Fibroblast of skin of left quadriceps (primary cell): ENCODE measurements at places on chromosomes 5 and 9.
A peak's percentile ranks its signal among the peaks of the same experiment; 100 is the strongest.

GRCh38 chr5:41509399-41510175, 814 bp downstream of the PLCXD3 start:
- DNase-seq: no peak

DNA sequence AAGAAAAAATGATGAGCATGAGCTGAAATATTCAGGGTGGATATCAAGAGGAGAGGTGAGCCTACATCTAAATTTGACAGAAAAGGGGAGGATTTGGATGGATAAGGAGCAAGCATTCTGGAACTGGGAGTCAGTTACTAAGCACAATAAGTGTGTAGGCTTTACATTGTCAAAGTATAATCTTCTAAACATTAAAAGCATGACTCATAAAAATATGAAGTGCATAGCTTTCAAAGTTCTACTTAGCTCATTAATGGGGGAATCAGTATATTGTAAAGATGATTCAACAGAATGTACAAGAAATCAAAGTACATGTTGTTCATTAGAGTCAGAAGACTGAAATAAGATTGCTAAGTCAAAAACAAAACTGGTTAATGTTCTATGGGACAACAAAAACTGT, 248.0 kb upstream of the GAS1 start:
- no peak for DNase-seq

DNA sequence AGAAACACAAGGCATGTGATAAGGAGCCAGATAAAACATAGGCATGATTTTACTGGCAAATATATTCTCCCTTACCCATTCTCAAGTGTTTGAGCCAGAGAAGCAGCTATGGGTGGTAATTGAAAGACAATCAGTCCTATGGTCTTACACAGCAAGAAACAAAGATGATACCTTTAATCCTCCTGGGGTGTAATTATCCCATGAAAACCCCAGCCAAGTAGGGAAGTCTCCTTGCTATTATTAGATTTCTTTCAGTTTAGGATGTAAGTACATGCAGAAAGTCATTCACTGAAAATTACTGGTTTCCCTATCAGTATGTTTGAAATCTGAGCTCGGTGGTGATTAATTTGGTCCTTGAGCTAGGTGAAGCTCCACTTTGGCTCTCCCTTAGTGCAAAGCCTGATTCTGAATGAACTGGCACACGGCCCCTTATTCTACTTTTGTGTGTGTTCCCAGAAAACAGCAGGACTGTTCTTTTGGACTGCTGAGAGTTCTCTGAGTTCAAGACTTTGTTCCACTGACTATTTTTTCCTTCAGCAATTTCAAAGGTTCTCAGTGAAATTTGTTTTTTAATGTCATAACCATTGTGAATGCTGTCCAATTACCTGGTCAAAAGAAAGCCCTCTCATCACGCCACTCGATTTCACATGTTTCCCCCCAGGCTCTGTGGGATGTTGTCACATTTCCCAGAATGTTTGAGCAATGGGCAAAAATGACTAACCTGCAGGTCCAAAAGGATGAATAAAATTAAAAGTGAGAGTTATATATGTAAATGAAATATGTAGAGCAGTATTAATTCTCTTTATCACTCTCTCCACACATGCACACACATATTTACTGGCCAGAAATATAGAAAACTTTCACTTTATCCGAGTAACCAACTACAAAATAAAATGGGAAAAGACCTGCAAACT, 343.0 kb downstream of the RAB3C start:
- no peak for DNase-seq

DNA sequence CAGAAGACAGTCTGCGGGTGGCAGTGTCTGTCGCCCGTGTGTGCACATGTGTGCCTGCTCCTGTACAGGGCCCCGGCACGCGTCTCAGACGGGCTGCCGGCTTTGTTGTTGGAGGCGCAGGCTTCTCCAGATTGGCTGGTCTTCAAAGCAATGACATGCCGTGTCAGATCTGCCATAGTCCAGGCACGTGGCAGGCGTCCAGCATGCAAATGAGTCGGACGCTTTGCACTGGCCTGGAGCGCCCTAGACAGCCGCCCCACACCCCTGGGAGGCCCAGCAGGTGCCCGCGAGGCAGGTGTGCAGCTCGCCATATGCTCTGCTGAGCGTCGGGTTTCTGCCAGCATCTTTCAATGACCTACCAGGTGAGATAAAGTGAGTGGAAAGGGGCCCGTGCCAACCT, 71.5 kb downstream of the GADD45G start:
- DNase-seq: no peak

- no peak for DNase-seq
Observed at GRCh38 chr9:97321691-97322090, 14.2 kb downstream of the CCDC180 start.

DNA sequence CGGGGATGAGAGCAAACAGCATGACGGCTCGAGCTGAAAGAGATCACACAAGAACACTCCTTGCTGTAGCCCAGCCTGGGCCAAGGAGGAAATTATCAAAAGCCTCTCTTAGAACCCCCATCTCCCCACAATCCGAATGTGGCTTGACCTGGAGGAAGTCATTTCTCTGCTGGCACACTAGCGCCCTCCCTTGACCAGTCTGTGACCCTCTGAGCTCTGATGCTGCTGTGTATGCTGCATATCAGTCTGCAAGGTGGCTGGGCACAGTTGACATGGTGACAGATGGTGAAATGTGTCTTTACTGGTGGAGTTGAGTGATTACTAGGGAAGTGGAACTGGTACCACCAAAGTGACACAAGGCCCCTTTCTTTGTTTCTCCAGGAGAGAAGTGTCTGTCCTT, 3.3 kb downstream of the SLC46A2 start:
- no peak for DNase-seq

DNA sequence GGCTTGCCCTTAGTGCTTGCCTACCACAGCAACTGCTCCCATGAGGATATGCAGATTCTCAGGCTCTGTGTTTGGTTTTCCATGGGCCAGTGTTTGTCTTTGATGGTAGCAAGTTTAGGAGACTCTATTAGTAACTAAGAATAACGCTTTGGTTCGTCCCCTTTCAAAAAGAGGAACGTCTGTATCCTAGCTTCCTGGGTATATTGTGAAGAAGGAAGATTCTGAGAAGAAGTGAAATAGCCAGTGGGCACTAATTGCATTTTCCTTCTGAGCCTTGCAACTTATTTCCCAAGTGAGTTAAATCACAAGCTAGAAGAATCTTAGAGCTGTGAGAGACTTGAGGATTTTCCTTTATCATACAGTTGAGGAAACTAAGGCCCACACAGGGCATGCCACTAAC, 376.8 kb downstream of the PIK3R1 start:
- no peak for DNase-seq

DNA sequence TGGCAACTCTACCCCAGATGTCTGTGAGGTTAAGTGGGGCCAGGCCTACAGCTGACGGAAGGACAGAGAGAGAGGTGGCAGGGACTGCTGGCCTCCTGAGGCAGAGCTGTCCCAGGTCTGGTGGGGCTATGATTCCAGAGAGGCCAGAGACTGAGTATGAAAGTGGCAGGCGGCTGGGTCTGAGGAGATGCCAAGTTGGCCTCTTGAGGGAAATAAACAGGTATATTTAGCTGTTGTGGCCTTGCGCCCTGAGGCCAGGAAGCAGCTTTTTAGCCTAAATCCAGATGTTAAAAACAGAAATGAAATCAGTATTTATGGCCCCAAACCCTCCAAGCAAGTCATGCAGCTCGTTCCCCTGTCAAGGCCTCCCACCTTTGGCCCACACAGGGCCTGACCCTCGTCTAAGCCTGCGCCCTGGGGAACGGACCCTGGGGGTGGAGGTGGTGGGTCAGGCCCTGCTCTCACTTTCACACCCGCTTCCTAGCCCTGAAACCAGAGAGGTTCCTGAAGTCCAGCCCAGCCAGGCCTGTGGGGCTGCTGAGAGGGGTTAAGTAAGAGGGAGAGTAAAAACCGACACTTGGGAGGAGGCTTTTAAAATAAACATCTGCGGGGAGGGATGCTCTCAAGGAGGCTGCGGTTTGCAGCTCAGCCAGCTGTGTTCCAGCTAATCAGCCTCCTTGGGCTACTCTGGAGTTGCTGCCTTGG, 18.7 kb downstream of the PCDHGC5 start:
- DNase-seq: peak; percentile 69

DNA sequence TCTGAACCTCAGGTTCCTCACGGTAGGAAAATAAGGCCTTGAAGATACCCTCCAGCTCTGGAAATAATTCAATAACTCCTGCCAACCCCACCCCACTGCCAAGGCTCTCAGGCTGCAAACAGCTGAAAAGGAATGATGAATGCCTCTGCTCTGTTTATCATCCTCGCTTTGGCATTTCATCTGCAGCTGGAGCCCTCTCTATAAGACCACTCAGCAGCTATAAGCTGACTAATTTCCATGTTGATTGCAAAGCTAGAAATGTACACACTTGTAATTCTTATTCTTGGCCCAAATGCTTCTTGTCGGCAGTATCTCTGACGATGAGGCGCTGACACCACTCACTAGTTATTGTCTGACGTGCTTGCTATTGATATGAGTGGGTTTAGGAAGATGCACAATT, 408.4 kb upstream of the NMUR2 start:
- no peak for DNase-seq

DNA sequence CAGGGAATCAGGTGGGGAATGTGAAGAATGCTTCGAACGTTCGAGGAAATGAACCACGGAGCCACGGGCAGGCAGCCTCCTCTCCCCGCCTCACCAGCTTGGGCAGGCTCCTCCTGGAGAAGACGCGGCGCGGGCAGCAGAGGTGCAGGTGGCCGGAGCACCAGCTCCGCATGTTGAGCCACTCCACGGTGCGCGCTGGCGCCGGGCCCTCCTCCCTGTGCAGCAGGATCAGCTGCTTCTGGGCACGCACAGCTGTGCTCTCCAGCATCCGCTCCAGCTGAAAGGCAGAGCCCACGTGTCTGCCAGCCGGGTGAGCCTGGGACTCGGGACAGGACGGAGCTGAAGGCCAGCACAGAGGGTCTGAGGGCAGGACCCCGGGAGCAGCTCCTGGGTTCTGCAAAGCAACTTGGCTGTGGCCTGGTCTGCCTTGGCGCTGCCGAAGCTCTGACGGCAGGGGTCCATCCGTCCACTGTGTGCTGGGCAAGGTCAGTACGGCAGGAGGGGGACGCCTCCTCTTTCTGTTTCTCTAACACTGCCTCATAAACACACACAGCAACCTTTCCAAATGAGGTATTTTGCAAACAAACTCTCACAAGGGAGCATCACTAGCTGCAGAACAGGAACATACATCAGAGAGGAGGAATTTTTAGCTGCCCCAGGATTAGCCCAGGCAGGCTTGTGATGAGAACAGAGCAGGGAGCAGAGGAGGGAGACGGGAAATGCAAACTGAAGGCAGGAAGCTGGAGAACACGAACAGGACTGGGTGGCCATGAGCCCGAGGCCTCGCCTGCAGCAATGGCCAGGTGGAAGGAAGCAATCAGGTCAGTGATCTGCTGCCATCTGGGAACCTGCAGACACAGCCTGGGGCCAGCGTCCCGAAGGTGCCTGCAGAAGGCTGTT, 20.1 kb upstream of the NSMF start:
- DNase-seq: no peak
